ENCODE measurements at places on chromosomes 3 and 15.

DNA sequence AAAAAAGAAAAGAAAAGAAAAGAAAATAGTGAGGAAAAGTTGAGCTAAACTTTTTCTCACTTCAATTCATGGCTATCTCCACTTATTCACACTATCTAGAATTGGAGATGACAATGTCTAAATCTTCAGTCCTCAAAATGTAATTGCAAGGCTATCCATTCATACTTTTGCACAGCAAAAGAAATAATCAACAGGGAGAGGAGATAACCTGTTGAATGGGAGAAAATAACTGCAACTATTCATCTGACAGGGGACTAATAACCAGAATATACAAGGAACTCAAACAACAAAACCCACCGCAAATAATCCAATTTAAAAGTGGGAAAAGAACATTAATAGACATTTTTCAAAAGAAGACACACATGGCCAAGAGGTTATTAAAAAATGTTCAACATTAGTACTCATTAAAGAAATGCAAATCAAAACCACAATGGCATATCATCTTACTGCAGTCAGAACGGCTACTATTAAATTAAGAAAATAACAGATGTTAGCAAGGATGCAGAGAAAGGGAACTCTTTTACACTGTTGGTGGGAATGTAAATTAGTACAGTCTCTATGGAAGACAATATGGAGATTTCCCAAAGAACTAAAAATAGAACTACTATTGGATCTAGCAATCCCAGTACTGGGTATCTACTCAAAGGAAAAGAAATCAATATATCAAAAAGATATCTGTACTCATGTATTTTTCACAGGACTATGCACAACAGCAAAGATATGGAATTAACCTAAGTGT lies 73.5 kb upstream of the PPIB start:
- no peak for DNase-seq

DNA sequence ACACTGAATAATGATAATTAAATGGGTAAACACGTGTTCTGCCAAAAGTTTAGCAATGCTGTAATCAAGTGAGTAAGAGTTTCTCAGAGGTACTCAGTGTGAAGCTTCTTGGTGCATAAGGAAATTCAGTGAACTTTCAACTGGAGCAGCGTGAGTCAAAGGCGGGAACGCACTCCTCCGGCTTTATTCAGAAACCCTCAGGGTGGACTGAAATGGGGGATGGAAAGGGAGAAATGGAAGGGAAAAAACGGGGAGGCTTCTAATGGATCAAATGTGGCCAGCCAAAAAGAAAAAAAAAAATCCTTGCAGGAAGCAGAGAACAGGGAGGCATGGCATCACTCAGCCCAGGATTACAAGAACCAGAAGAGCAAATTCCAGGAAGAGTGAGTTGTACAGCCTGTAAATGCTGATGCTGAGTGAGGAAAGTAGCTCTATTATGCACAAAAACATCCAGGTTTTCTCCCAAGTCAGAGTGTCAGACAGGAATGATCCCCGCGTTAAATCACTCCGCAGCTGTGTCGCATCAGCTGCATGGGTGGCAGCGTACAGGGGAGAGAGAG lies 85.3 kb downstream of the ASB7 start:
- no peak for DNase-seq

GRCh38 chr3:52829906-52830463 lies 487 bp downstream of the ITIH4 start:
- no peak for DNase-seq

DNA sequence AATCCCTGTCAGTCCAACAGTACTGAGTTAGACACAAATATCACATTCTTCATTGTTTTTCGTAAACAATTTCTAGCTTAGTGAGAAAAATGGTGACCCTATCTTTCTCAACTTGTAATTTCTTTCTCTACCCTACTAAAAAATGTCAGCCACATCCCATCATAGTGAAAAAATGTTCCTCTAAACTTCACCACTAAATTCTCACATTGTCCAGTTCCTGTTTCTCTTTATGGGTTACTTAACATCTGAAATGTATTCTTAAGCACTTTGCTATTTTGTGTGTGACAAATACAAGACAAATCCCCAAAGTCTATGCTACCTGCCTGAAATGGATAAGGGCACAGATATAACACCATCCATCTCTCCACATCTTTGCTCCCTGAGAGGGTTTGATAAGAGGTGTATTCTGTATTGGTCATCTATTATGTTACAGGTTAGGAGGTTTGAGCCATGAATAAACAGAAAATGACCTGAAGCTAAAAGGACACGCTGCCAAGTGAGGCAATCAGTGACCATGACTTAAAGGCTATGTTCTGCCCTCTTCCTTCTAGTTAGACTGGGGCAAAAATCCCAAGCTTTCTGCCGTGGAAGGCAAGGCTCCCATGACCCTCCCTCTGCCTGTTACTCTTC lies 118.2 kb downstream of the GADL1 start:
- DNase-seq = no peak

DNA sequence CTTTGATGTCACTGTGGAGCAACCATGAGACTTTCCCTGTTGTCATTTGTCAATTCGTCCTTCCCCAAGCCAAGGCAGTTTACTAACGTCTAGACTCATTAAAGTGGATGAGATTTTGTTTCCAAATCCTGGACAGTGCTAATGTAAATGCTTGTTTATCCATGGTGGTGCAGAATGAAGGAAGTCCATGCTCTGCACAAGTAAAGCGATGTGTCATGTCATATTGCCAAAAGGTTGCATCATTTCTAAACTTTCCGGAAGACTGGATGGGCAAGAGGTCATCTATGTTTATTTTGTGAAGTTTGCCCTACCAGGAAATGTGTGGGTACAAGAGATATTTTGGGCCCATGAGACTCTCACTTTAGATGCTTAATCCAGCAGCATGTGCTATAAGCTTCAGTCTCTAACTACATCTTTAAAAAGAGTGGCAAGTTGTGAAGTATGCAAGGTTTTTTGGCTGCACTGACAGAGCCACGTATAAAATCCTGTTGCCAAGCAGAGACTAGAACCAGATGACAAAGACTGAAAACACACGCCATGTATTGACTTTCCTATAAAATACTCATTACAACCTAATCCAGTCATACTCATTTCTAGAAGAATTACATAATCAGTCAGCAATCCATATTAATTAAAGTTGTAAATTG lies 72.1 kb upstream of the FNDC3B start:
- DNase-seq = peak; percentile 81

DNA sequence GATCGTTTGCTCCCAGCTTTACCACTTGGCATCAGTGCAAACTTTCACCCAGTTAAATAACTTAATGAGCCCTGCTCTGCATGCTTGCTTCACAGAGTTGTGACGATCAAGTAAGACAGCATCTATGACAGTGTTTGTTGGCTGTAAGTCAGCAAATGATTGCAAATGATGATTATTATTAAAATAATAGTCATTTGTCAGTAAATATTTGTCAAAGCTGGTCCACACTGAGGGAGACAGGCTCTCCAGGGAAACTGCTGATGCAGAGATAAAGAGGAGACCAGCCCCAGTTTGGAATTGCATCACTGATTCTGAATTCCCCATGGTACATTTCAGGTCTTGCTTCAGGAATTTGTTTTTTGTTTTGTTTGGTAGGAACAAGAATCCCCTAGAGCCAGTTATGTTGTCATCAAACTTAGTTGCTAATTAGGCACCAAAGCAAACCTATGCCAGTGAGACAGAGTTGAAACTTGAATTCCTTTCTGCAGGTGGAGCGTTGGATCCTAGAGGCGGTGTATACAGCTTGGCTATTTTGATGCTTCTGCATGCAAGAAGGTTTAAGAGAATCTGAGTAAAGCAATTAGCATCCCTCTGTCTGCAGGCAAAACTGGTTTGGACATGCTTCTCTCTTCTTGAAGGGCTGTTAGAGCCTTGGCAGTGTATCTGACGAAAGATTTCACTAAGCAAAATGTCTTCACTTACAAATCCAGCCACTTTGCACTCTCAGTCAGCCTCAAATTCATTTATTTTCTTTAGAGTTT lies 338.6 kb upstream of the TPRG1 start:
- peak; percentile 9 for DNase-seq

- no peak for DNase-seq
These were observed 919.7 kb upstream of the CADM2 start for GRCh38 chr3:84039099-84039498.

- no peak for DNase-seq
These were observed 179.8 kb downstream of the SLCO3A1 start for GRCh38 chr15:92033314-92033713.

- peak; percentile 41 for DNase-seq
These were observed 111.6 kb downstream of the RAB11A start for GRCh38 chr15:65980824-65981456.

- DNase-seq = no peak
These were observed 38.2 kb downstream of the PPARG start for GRCh38 chr3:12327021-12327420.

- no peak for DNase-seq
These were observed 163.2 kb downstream of the PDZRN3 start for GRCh38 chr3:73461547-73461946.

DNA sequence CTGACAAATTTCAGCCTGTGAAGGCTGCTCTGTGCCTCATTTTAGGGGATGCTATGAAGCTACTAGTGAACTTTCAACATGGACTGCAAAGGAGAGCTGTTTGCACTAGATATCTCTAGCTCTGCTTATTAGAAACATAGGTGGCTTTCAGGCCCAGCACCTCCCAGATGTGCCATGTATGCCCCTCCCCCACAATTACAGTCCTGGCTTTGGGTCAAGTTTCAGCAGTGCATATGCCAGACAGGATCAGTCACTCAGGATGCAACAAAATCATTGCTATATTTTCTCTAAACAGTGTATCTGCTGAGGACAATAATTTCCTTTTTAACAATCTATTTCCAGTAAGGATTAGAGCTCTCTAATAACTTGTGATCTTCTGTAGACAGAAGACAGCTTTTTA lies 178.8 kb upstream of the STAC start:
- DNase-seq = no peak

DNA sequence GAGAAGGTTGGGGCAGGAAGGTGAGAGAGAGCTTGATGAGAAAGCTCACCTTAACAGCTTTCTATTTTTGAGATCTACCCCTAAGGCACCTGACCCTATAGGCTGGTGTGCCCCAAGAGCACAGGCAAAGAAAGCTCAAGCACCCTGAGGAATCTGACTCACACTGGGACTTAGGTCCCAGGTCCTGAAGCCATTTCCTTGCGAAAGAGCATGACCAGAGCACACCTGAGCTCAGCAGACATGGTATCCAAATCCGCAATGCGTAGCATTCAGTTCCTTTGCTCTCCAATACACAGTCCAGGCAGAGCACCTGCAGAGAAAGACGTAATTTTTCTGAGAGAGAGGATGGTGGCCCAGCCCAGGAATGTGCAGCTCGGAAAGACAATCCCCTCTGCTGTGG lies 112.1 kb upstream of the LPP start:
- DNase-seq = no peak

DNA sequence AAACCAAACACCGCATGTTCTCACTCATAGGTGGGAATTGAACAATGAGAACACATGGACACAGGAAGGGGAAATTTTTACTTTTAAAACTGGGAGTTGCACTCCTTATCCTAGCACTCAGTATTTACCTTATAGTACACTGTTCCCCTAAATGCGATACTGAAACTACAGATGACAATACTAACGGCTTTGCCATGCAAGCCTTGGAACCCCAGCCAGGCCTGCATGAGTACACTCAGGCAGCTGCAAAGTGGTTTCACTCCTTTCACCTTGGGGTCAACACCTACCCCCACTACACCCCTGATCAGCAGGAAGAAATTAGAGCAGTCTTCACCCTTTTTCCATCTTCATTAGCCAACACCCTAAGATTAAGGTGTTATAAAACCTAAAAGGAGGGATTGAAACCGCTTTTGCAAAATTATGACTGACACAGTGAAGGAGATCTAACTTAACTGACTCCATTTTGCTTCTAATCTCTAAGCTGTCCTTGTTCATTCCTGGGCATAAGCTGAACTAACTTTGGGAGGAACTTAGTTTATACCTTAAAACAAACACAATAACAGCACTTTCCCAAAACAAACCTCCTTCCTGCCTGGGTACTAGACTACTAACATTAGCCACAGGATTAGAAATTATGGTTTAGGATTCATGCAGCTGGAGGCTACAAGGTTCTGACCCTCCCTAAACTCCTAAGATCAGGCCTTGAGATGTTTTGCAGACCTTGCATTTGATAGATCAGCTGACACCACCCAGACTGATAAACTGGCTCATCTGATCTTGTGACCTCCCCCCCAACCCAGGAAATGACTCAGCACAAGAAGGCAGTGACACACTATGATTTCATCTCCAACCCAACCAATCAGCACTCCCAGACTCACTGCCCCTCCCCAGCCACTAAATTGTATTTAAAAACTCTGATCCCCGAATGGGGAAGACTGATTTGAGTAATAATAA lies 452.1 kb upstream of the PPP2R3A start:
- peak; percentile 88 for DNase-seq

GRCh38 chr3:52197499-52197841 lies 490 bp upstream of the ALAS1 start:
- DNase-seq = no peak

GRCh38 chr3:144566320-144566719 lies 594.7 kb downstream of the DIPK2A start:
- DNase-seq = no peak

DNA sequence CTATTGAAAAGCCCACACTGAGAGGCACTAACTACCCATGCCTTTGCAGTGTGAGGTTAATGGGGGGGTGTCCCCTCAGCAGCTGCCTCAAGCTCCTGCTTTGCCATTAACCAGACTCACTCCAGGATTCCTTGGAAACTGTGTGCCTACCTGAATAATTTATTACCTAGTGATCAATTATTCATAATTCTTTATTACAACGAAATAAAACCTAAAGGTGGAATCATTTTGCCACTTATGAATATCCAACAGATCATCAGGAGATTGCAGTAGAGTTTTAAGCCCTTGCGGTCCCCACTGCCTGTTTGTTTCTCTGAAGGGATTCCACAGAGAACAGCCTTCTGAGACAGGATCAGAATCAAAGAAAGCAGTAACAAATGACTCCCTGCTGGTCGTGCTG lies 23.3 kb downstream of the NEK11 start:
- DNase-seq = no peak

DNA sequence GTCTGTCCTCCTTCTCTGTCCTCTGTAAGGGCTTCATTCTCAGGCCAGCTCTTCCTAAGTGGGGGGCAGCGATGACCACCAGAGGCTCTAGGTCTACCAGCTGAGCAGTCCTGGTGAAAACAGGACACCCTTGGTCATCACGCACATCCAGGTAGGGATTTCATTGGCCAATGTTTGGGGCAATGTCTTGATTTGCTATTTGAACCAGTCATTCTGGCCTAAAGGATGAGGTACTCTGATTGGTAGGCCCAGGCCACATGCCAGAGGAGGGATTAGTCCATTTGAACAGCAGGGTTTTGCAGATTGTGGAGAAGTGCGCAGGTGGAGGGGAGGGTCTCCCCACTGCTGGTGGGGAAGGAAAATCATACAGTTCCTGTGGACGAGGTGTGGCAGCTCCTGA lies 57.3 kb downstream of the PLXNA1 start:
- DNase-seq = no peak

GRCh38 chr3:40885430-40885829 lies 313.9 kb upstream of the CTNNB1 start:
- no peak for DNase-seq

GRCh38 chr15:87733541-87733941 lies 523.0 kb downstream of the NTRK3 start:
- DNase-seq = no peak

DNA sequence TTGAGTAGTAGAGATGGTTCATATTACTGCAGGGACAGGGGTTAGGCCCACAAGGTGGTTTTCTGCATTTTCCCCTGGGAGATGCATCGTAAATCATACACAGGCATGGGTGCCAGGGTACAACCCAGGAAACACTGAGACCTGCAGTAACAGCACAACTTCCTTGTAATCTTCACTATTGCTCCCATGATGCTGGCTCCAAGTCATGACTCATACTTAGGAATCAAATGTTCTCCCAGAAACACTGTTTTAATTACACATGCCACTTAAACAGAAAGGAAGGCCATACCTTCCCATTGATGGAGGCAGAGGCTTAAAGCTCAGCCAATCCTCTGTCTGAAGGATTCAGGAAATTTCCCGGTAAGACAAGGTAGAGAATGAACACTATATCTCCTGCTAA lies 106.5 kb downstream of the ERC2 start:
- no peak for DNase-seq

All from Caki2 (cell line).